ENCODE measurements at places on chromosomes 12 and 14.

DNA sequence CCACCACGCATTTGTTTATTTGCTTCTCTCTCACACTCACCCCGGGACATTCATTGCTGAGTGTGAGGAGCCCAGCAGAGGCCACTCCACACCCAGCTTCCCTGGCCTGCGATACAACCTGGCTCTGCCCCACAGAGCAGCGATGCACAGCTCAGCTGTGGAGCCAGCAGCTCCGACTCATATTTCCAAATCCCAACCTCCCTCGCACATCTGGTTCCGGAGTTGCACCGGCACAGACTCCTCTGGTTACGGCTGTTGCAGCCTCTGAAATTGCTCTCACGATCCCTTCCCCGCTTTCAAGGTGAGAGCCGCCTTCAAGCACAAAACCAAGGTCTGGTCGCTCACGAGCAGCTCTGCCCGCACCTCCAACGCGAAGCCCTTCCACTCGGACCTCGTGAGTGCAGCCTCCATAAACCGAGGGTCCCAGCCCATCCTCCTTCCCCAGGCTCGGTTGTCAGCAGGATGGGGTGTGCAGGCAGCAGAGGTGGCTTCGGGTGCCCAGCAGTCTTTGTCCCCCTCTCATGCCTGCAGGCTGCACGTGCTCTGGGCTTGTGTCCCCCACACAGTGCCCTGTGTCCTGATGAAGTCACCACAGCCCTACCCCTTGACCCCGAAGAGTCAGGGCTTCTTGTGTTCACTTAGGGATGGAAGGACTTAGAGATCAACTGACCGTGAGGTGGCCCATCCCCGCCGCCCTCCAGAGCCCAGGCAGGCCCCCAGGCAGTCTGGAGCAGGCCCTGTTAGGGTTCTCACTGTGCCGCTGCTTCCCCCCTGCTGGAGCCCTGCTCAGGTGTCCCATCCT, 184.3 kb downstream of the ADGRD1 start:
- DNase-seq, result no peak

GRCh38 chr14:60760209-60760608, 25.6 kb downstream of the MNAT1 start:
- no peak for DNase-seq

GRCh38 chr12:1912580-1913376, 5.7 kb downstream of the CACNA2D4 start:
- DNase-seq, result no peak

GRCh38 chr12:42977451-42978230, 388.1 kb upstream of the PRICKLE1 start:
- no peak for DNase-seq

DNA sequence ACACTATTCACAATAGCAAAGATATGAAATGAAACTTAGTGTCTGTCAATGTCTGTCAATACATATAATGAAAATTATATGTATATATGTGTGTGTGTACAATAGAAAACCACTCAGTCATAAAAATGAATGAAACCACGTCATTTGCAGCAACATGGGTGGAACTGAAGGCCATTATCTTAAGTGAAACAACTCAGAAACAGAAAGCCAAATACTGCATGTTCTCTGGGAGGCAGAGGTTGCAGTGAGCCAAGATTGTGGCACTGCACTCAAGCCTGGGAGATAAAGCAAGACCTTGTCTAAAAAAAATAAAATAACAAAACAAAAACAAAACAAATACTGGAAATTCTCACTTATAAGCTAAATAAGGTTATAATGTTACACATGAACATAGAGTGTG, 16.7 kb upstream of the E2F7 start:
- no peak for DNase-seq

GRCh38 chr12:119176267-119177055, 2.3 kb upstream of the HSPB8 start:
- no peak for DNase-seq

- DNase-seq, result no peak
These were observed 49.7 kb downstream of the CCDC91 start for GRCh38 chr12:28239918-28240317.

- DNase-seq, result no peak
These were observed 32.0 kb upstream of the JDP2 start for GRCh38 chr14:75395862-75396261.

DNA sequence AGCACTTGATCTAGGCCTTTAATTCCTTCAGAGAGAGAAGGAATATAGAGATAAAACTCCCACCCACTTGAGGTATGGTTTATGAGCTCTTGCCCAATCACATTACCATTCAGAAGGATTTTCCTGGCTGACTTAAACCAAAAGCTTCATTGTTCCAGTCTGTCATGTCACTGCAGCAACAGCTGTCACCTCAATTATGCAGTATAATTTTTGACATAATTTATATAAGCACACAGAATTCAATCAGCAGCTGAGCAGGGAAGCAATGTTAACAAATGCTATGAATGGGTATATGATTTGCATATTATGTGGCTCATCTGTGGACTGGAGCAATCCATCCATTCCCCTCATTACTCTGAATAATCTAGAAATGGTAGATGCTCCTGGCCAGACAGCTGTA, 40.3 kb downstream of the CBX5 start:
- DNase-seq, result no peak

DNA sequence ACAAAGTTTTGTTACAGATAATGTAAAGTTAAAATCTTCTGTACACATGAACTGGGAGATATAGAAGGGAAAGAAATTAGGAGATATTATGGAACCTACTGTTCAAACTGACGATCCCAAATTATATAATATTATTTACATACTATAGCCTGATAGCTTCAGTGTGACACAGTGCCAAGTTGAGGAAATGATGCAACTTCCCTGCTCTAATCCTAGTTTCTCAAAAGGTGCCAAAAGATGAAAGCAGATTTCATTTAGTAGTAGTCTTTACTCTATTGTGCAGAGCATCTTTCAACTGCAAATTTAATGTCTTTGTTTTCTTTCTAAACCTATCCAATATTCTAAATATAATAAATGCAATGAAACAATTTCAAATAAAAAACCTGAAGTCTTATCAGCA, 46.9 kb downstream of the COCH start:
- no peak for DNase-seq

GRCh38 chr14:21724090-21724973, 50.7 kb upstream of the OR4E1 start:
- DNase-seq, result no peak

GRCh38 chr12:981961-982360, 9.1 kb upstream of the ERC1 start:
- no peak for DNase-seq

GRCh38 chr14:52111583-52111982, 42.7 kb upstream of the NID2 start:
- DNase-seq, result no peak

GRCh38 chr12:50991291-50991690, 34.9 kb downstream of the SLC11A2 start:
- DNase-seq, result no peak

DNA sequence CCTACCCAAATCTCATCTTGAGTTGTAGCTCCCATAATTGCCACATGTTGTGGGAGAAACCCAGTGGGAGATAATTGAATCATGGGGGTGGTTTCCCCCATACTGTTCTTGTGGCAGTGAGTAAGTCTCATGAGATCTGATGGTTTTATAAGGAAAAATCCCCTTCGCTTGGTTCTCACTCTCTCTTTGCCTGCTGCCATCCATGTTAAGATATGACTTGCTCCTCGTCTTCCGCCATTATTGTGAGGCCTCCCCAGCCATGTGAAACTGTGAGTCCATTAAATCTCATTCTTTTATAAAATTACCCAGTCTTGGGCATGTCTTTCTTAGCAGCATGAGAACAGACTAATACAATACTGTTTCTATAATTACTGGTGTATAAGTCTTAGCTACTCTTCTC, 6.5 kb upstream of the BCAT1 start:
- DNase-seq, result no peak

- no peak for DNase-seq
These were observed 51.2 kb downstream of the ATF7IP start for GRCh38 chr12:14416658-14417057.

DNA sequence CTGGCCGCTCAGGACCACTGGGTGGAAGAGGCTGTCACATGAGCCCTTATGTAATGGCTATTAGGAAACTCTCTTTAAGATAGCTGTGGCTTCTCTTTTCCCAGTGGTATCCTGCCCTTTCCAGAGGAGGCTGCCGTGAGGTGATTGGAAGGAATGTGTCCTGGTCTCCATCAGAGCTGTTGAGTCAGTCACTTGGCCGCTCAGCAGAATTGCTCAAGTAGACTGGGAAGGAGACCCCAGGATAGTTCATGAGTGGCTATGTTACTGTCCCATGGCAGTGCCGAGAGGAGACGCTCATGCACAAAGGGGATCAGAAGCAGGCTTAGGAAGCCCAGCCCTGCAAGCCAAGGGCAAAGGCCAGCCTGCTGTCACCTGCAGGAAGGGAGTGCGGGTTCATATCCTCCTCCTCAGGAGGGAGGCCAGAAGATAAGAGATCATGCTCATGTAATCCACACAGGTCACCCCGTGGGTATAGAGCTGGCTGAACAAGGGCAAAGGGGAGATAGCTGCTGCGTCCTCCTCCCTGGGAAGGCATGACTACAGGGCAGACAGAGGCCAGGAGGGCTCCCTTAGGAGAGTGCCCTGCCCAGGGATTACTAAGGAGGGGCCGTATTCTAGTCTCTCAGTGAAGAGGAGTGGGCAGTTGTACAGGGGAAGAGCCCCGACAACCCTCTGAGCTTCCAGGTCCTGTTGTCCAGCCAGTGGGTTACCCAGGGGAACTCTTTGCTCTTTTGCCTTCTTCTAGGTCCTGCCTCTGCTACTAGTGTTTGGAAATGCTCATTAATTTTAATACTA, 137.0 kb upstream of the MAX start:
- no peak for DNase-seq
